ENCODE measurements at places on chromosomes 2 and 18. TPM values are rescaled to one million over a fixed set of nuclear protein-coding genes. Genes with fewer than 3 reads are reported as not detected.
A peak's percentile ranks its signal among the peaks of the same experiment; 100 is the strongest.

GRCh38 chr2:61425605-61426155, 45.2 kb downstream of the USP34 start:
- H3K27me3 ChIP-seq, result no peaks in the 10 kb centered on the region
- H3K27ac ChIP-seq, result no peak overlapping the region
- no peak overlapping the region for H3K4me3 ChIP-seq

DNA sequence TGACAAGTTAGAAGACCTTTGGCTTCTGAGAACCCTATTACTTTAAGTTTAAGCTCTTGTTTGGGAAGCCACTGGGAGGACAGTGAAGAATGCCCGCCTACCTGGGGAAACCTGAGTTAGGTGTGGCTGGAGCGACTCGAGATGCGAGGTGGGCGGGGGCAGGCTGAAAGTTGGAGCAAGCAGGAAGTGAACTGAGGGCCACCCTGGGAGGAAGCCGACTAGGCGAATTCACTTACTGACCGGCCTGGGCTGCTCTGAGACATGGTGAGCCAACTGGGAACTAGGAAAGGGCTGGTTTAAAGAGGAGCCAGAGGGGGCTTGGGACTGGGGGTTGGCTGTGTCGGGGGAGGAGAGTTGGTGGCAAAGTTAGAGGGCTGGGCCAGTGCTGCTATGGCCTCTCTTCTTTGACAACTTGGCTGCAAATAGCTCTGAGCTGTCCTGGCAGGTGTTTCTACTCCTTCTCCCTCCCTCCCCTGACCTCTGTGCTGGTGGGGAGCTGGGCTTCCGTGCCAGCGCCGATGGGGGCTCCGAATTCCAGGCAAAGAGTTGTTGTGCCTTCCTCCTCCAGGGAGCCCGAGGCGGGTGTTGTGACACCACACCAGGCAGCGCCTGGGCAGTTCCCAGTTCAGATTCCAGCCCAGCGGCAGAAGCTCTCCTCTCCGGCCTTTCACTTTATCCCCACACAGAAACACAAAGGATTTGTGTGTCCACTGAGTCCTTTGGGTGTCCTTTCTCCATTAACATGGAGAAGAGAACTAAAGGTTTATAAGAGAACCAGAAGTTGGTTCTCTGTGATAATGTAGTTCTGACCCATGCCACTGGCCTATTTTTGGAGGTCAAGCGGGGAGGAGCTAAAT, at the start of gene VAMP8:
TSS of gene VAMP8 (plus strand) at position 201 of the 857 bp plus-strand sequence. CDS start at position 262, 61 bp downstream.
- H3K4me1 ChIP-seq, result peaks cover 20% of the 10 kb centered on the region
- no peak within 1 kb of the TSS for H3K4me3 ChIP-seq
- DNase-seq, result no peak
- no peaks in the 10 kb centered on the region for H3K27me3 ChIP-seq
- peak within 1 kb of the TSS; percentile 71 for H3K27ac ChIP-seq

GRCh38 chr2:62660582-62661262, 44.8 kb upstream of the EHBP1 start:
- no peaks in the 10 kb centered on the region for H3K27me3 ChIP-seq
- H3K36me3 ChIP-seq, result no peaks in the 10 kb centered on the region
- H3K27ac ChIP-seq, result peak overlapping the region; percentile 14
- peak; percentile 96 for DNase-seq
- H3K4me3 ChIP-seq, result no peak overlapping the region

GPC1 gene
- polyA plus RNA-seq, result 147 TPM

SCYGR8 gene
- polyA plus RNA-seq, result not detected

ALMS1 gene
- 6.8 TPM for polyA plus RNA-seq

DNA sequence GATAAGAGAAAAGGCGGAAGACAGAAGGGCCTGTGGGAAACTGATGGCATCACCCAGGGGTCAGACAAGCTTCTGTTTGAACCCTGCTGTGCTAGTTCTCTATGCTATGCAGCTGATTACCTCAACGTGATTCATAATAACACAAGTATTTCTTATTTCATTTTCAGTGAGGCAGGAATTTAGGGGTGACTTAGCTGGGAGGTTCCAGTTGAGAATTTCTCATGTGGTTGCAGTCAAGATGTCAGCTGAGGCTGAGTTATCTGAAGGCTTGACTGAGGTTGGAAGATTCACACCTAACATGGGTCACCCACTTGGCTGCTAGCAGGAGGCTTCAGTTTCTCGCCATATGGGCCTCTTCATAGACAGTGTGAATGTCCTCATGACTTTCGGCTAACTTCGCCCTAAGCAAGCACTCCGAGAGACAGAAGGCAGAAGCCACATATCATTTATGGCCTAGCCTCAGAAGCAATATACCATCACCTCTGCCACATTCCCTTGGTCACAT, 34.0 kb upstream of the TMEM131 start:
- H3K27me3 ChIP-seq, result no peaks in the 10 kb centered on the region
- DNase-seq, result peak; percentile 54
- no peak overlapping the region for H3K4me3 ChIP-seq
- H3K36me3 ChIP-seq, result no peaks in the 10 kb centered on the region
- H3K4me1 ChIP-seq, result no peaks in the 10 kb centered on the region
- no peak overlapping the region for H3K27ac ChIP-seq

DNA sequence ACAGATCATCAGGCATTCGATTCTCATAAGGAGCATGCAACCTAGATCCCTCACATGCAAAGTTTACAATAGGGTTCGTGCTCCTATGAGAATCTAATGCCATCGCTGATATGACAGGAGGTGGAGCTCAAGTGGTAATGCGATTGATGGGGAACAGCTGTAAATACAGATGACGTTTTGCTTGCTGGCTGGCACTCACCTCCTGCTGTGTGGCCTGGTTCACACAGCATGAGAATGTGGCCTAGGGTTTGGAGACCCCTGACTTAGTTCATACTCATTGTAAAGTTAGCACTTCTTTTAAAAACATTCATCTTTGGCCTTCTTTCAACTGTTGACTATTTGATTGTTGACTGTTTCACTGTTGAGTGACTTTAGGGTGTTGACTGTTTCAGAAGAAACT, 8.7 kb upstream of the CHMP1B start:
- no peaks in the 10 kb centered on the region for H3K36me3 ChIP-seq
- DNase-seq, result no peak
- H3K27me3 ChIP-seq, result no peaks in the 10 kb centered on the region
- no peak overlapping the region for H3K4me3 ChIP-seq
- no peaks in the 10 kb centered on the region for H3K4me1 ChIP-seq

DNA sequence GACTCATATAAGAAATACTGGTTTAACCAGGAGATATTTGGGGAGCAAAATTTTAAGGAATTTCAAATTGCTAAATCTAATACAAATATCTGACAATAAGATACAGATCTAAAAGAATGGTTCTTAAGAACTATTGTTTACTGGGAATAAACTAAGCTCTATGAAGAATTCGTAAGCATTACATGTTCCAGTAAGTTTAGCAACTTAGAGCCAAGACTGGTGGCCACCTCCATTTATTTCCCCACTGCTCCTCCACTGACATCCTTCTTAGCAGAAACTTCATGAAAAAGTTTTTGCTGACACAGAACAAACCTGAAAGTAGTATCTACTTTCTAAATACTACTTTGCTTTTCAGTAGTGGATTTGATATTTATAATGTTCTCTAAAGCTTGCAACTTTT, 83.0 kb downstream of the ACSL3 start:
- no peak overlapping the region for H3K27ac ChIP-seq
- H3K4me3 ChIP-seq, result no peak overlapping the region
- no peaks in the 10 kb centered on the region for H3K27me3 ChIP-seq
- DNase-seq, result peak; percentile 79

GRCh38 chr2:216004697-216005283, 8.6 kb downstream of the MREG start:
- DNase-seq, result no peak
- H3K27me3 ChIP-seq, result no peaks in the 10 kb centered on the region
- H3K4me3 ChIP-seq, result no peak overlapping the region

MAP2 gene
- 60.1 TPM for polyA plus RNA-seq

DNA sequence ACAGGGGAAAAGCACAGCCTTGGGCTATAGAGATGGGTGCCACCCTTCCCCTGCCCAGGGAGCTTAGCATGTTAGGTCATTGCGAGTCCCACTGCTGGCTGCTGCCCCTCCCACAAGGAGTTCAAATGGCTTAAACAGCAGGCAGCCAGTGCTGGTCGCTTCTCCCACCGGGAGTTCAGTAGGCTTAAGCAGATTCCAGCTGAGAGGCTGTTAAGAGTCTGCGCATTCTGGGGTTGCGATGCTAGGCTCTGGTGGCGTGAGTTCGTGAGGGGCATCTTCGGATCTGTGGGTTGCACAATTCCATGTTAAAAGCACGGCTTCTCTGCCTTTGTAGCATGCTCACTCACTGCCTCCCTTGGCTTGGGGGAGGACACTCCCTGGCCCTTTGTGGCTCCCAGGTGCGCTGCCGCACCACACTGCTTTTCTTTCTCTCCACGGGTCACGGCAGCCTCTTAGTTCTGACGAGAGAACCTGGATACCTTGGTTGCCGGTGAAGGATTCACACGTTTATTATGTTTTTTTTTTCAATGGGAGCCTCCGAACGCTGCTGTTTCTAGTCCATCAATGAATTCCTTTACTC, 93.2 kb downstream of the UNC80 start:
- no peak for DNase-seq
- no peak overlapping the region for H3K4me3 ChIP-seq
- H3K36me3 ChIP-seq, result no peaks in the 10 kb centered on the region
- H3K27ac ChIP-seq, result no peak overlapping the region
- H3K4me1 ChIP-seq, result no peaks in the 10 kb centered on the region

ZNF804A gene
- polyA plus RNA-seq, result 3.5 TPM

- no peaks in the 10 kb centered on the region for H3K36me3 ChIP-seq
- no peak overlapping the region for H3K4me3 ChIP-seq
- no peak overlapping the region for H3K27ac ChIP-seq
- DNase-seq, result no peak
- H3K27me3 ChIP-seq, result no peaks in the 10 kb centered on the region
- no peaks in the 10 kb centered on the region for H3K4me1 ChIP-seq
Measured at GRCh38 chr18:55775972-55776371, 188.0 kb upstream of the TCF4 start.

DNA sequence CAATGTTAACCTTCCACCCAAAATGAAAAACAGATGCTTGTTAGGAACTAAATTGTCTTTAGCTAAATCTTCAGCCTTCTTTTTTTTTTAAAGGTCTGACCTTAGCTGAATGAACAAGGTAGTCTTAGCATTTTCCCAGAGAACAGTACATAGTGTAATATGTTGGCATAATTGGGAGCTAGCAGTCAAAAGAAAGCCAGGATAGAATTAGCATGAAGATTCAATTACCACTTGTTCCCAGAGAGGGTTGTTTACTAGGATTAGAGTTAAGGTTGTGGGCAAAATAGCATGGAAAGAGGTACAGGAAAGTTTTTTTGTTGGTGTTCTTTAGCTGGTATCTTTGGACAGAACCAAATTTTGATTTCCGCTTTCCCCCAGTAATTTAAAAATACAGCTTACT, 6.9 kb downstream of the CDH20 start:
- no peak overlapping the region for H3K4me3 ChIP-seq
- no peaks in the 10 kb centered on the region for H3K27me3 ChIP-seq
- DNase-seq, result no peak
- H3K36me3 ChIP-seq, result no peaks in the 10 kb centered on the region
